ENCODE measurements at places on chromosomes 4 and X. TPM values are rescaled to one million over a fixed set of nuclear protein-coding genes. Genes with fewer than 3 reads are reported as not detected.

GRCh38 chr4:88054901-88055300 lies 47.5 kb downstream of the PKD2 start:
- no peak overlapping the region for H3K4me3 ChIP-seq
- no peak overlapping the region for H3K27ac ChIP-seq
- H3K27me3 ChIP-seq: no peaks in the 10 kb centered on the region
- no peaks in the 10 kb centered on the region for H3K4me1 ChIP-seq
- no peak for DNase-seq

DNA sequence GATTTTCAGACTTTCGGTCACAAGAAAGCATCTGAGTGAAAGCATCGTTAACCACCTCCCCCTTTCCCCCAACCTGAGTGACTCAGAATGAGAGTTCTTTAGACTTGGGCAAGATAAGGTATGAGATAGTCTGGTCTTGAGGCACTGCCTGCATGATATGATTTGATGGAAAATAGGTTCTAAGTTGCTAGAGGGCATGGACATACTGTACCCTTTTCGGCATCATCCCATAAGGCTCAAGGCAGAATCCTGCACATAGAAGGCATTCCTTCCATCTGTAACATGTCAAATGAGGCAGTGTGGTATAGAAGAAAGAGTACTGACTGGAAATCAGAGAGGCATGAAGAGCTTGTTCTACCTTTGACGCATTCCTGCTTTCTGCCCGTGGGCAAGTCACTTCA lies 16.8 kb upstream of the AMOT start:
- no peaks in the 10 kb centered on the region for H3K27me3 ChIP-seq
- no peak overlapping the region for H3K4me3 ChIP-seq
- no peaks in the 10 kb centered on the region for H3K36me3 ChIP-seq
- no peak overlapping the region for H3K27ac ChIP-seq
- no peak for DNase-seq
- no peaks in the 10 kb centered on the region for H3K4me1 ChIP-seq

The SLC25A53 gene
- 4.1 TPM for total RNA-seq

The RHOXF1 gene
- total RNA-seq: not detected

Measured in pancreas (tissue), 10 donors.